PC-3 (cell line): ENCODE measurements at places on chromosomes 5 and 9. TPM values are rescaled to one million over a fixed set of nuclear protein-coding genes. Genes with fewer than 3 reads are reported as not detected.

DNA sequence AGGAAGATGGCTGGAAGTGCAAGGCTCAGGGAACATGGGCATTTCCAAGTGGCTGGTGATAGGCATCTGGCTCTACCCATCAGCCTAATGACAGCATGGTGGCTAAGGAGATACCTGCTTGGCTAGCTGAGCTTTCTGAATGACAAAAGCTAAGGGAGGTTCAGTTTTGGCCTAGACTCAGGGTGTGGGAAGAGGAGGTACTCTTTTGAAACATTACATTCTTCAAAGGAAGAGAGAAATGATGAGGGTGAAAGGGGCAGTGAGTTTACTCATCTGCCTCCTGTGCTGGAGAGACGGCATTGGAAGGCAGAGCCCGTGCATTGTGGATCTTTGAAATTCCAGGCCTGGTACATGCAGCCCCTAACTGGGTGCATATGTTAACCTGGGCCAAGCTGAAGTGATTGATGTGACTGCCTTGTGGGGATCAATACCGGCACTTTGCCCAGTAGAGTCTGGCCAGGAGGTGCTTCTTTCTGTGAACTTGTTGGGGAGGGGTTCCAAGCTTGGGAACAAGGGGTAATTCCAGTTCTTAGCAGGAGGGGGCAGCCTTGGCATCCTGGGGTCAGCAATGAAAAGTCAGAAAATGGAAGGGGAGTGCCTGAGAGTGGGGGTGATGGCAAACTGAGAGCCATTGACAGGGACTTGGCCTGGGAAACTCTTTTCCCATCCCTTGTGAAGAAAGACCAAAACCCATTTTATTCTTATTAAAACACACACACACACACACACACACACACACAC is 108.6 kb downstream of the ACER2 start:
- H3K4me1 ChIP-seq, result no peaks in the 10 kb centered on the region
- H3K36me3 ChIP-seq, result no peaks in the 10 kb centered on the region
- H3K4me3 ChIP-seq, result no peak overlapping the region
- peak; percentile 18 for DNase-seq
- H3K27me3 ChIP-seq, result peaks cover 19% of the 10 kb centered on the region; the same call in 1 of the 2 replicates

DNA sequence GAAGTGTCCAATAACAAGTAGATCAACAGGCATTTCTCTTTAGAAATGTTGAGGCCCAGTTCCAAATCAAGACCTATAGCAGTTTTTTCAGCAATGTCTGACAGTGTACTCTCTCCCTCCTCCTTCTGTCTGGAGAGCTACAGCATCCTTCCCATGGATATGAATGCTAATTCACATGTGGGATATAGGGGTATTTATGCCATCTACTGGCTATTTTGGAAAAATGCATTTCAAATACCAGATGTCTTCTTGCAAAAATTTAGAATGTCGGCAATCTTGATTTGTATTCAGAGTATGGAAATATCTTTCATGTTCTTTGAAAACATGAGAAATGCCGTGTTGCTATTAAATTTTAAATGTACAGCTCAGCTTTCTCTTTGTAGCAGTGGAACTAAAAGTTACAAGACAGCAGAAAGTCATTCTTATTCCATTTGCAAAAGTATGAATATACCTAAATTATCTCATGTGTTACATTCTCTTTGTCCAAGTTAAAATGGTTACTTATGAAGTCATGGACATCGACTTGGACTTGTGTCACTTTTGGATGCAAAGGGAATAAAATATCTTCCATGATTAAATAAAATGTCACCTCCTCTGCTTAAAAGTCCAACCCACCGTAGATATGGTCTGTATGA is 647.8 kb downstream of the TAF11L14 start:
- no peak overlapping the region for H3K4me3 ChIP-seq
- peaks cover 5% of the 10 kb centered on the region; the same call in 1 of the 2 replicates for H3K27me3 ChIP-seq
- H3K36me3 ChIP-seq, result no peaks in the 10 kb centered on the region
- no peak overlapping the region for H3K27ac ChIP-seq
- peak; percentile 65 for DNase-seq

DNA sequence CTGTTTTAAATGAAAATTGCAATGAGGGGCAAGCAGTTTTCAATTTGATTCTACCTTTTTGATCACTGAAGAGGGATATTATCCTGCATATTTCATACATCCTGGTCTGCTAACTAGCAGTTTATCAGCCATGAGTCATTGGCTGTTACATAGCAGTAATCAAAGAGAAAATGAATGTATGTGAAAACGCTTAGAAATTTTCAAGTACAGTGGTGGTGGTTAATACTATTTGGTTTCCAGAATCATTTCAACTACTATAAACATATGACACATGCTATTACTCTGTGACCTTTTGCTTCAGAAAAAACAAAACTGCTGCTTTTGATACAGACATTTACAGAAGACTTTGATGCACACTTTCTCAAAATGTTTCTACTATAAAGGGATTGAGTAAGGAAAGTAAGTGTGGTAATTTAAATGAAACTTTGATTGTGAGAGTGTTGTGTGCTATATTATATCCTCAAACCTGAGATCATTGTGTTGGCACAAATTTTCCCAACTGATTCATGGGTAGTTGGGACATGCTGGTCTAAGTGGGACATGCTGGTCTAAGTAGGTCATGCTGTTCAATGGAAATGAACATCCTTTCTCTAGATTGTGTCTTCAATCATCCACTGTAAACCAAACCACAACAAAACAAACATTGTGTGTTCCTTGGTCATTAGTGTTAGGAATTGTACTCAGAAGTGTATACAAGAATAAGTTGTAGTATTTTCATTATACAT is 5.1 kb downstream of the RNF14 start:
- peak overlapping the region; percentile 45 for H3K27ac ChIP-seq
- no peaks in the 10 kb centered on the region for H3K27me3 ChIP-seq
- no peak overlapping the region for H3K4me3 ChIP-seq
- H3K4me1 ChIP-seq, result peaks cover 29% of the 10 kb centered on the region
- peak; percentile 52 for DNase-seq
- peaks cover 27% of the 10 kb centered on the region for H3K36me3 ChIP-seq

GRCh38 chr5:172728481-172729241 is 42.3 kb downstream of the DUSP1 start:
- peaks cover 9% of the 10 kb centered on the region for H3K4me1 ChIP-seq
- no peaks in the 10 kb centered on the region for H3K36me3 ChIP-seq
- H3K4me3 ChIP-seq, result no peak overlapping the region
- H3K27ac ChIP-seq, result no peak overlapping the region

- H3K27me3 ChIP-seq, result no peaks in the 10 kb centered on the region
- H3K27ac ChIP-seq, result no peak overlapping the region
- no peaks in the 10 kb centered on the region for H3K36me3 ChIP-seq
- H3K4me3 ChIP-seq, result no peak overlapping the region
Measured at GRCh38 chr9:13744261-13744901, 464.9 kb upstream of the MPDZ start.

DNA sequence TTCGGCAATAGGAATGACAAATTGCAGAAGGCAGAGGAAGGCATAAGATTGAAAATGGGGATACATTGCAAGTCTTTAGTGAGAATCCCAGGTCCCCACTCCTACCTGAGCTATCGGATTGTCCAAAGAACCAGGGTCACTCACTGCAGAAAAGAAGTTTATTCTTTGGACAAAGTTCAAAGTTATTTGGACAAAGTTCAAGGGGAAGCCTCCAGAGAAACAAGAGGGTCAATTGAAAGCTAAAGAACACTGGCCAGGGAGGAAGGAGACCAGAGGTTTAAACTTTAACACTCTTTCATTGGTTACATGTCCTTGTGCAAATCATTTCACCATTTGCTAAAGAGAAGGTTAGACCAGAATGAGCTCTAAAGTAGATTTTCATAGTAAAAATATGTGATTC is 5.2 kb upstream of the UHRF2 start:
- DNase-seq, result no peak
- no peaks in the 10 kb centered on the region for H3K36me3 ChIP-seq
- H3K4me3 ChIP-seq, result no peak overlapping the region
- no peaks in the 10 kb centered on the region for H3K4me1 ChIP-seq
- no peak overlapping the region for H3K27ac ChIP-seq
- no peaks in the 10 kb centered on the region for H3K27me3 ChIP-seq

GRCh38 chr9:121819428-121820231 is 168.2 kb downstream of the DAB2IP start:
- no peaks in the 10 kb centered on the region for H3K4me1 ChIP-seq
- H3K36me3 ChIP-seq, result no peaks in the 10 kb centered on the region
- H3K27ac ChIP-seq, result no peak overlapping the region
- no peak for DNase-seq
- no peak overlapping the region for H3K4me3 ChIP-seq

GRCh38 chr5:137761566-137761965 is 7.4 kb upstream of the HNRNPA0 start:
- peak overlapping the region; percentile 23; the same call in 1 of the 2 replicates for H3K27ac ChIP-seq
- no peaks in the 10 kb centered on the region for H3K27me3 ChIP-seq
- H3K36me3 ChIP-seq, result no peaks in the 10 kb centered on the region
- no peak overlapping the region for H3K4me3 ChIP-seq
- no peaks in the 10 kb centered on the region; the same call in 1 of the 2 replicates for H3K4me1 ChIP-seq

DNA sequence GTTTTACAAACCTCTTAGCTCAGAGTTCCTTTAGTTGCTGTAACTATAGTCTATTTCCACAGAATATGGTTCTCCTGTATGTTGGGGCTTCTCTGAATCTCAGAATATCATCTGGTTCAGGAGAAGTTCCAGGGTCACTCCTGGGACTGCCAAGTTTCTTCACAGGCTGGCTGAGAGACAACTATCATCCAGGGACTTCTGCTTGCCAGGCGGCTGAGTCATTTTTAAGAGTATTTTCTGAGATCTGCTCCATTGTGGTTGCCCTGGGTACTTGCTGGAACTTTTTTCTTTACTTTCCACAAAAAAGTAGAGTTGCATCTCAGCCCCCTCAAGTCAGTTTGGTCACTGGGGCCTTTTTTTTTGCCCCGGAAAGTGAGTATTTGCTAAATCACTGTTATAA is 566.5 kb downstream of the LRRC70 start:
- H3K36me3 ChIP-seq, result no peaks in the 10 kb centered on the region
- H3K4me3 ChIP-seq, result no peak overlapping the region
- no peak for DNase-seq
- no peaks in the 10 kb centered on the region for H3K4me1 ChIP-seq
- no peaks in the 10 kb centered on the region for H3K27me3 ChIP-seq
- H3K27ac ChIP-seq, result no peak overlapping the region

DNA sequence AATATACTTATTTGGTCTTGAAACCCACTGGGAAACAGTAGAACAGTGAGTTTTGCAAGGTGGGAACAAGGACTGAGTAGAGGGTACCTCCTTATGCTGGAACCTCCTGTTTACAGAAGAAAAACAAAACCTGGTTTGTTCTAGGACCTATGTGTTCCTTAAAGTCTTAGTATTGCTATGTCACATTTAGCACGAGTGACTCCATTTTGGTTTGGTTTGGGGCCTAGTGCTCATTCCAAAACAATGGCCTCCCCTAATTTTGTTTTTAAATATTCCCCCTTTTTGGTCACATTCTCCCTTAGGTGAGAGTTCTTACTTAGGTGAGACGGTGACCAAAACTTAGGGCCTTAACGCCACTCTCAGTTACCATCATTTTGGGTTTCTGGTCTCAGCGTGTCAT is 6.2 kb upstream of the NANS start:
- DNase-seq, result no peak
- no peak overlapping the region for H3K27ac ChIP-seq
- no peaks in the 10 kb centered on the region for H3K27me3 ChIP-seq
- H3K4me1 ChIP-seq, result no peaks in the 10 kb centered on the region

GRCh38 chr5:104626122-104626521 is 1063.5 kb upstream of the NUDT12 start:
- no peak overlapping the region for H3K4me3 ChIP-seq
- H3K27me3 ChIP-seq, result no peaks in the 10 kb centered on the region
- DNase-seq, result no peak

DNA sequence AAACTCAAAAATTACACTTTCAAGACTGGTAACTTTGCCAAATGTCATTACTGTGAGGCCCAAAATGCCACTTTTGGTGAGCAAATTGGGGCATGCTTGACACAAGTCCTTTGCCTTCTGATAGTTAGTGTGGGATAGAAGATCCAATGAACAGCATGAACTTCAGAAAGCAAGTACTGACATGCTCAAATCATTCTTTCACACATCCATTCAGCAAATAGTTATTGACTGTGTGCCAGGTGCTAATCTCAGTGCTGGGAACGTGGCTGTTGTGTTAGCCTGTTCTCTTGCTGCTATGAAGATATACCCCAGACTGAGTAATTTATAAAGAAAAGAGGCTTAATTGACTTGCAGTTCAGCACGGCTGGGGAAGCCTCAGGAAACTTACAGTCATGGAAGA is 247.0 kb downstream of the CHSY3 start:
- no peaks in the 10 kb centered on the region for H3K4me1 ChIP-seq
- H3K36me3 ChIP-seq, result no peaks in the 10 kb centered on the region
- DNase-seq, result no peak
- no peak overlapping the region for H3K27ac ChIP-seq
- no peak overlapping the region for H3K4me3 ChIP-seq
- no peaks in the 10 kb centered on the region for H3K27me3 ChIP-seq

- H3K27ac ChIP-seq, result no peak overlapping the region
- no peaks in the 10 kb centered on the region for H3K27me3 ChIP-seq
- H3K4me1 ChIP-seq, result no peaks in the 10 kb centered on the region
- H3K4me3 ChIP-seq, result no peak overlapping the region
- peak; percentile 1 for DNase-seq
- no peaks in the 10 kb centered on the region for H3K36me3 ChIP-seq
Measured at GRCh38 chr9:36744678-36745077, 172.0 kb downstream of the MELK start.

- no peak for DNase-seq
- H3K4me3 ChIP-seq, result no peak overlapping the region
- no peaks in the 10 kb centered on the region for H3K27me3 ChIP-seq
- H3K36me3 ChIP-seq, result peaks cover 26% of the 10 kb centered on the region
Measured at GRCh38 chr5:177253252-177253651, 50.3 kb downstream of the RAB24 start.

DNA sequence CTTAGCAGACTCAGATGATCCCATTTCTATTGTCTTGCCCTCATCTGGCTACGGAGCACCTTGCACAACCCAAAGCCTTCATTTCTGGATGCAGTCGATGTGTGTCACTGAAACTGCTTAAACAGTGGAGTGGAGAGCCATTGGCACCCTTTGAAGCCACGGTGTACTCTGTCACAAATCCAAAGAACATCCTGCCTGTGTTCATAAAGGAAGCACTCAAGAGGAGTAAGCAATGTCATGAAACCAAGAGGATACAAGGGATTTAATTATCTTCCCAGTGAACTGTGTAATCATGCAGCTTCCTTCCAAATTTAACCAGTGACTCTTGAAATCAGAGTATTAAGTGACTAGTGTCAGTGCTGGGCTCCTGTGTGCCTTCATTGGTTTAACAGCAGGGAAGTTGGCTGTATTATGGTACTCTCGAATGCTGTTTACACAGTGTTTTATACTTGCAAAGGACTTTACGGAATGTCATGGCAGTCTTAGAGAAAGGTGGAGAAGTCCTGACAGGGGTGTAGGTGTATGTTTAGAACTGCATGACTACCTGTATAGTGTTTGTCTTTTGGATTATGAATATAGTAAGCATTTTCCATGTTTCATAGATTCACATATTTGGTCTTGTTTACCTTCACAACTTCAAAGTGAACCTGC is 41.9 kb downstream of the CD180 start:
- no peak overlapping the region for H3K4me3 ChIP-seq
- no peak overlapping the region for H3K27ac ChIP-seq
- peaks cover 9% of the 10 kb centered on the region for H3K4me1 ChIP-seq

PCDHB15 gene
- total RNA-seq, result not detected in 2 replicates

SLC46A2 gene
- total RNA-seq, result not detected in 2 replicates

IFNA2 gene
- total RNA-seq, result not detected in 2 replicates

IPO11 gene
- total RNA-seq, result 16.1 and 23.2 TPM in 2 replicates

ZNF883 gene
- total RNA-seq, result not detected in 2 replicates
